ENCODE measurements at places on chromosomes 7 and 10.

DNA sequence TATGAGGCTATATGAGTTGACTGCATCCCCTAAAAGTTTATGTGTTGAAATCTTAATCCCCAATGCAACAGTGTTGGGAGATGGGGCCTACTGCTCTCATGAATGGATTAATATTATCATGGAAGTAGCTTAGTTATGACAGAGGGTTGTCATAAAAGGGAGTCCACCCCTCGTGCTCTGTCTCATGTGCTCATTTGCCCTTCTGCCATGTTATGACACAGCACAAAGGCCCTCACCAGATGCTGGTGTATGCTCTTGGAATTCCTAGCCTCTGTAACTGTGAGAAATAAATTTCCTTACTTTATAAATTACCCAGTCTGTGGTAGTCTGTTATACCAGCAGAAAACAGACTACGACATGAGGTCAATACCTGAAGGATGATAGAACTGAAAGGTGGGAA is 17.6 kb upstream of the PANK1 start:
- DNase-seq: no peak

GRCh38 chr7:134645935-134646334 is 718 bp upstream of the BPGM start:
- peak; percentile 15 for DNase-seq

DNA sequence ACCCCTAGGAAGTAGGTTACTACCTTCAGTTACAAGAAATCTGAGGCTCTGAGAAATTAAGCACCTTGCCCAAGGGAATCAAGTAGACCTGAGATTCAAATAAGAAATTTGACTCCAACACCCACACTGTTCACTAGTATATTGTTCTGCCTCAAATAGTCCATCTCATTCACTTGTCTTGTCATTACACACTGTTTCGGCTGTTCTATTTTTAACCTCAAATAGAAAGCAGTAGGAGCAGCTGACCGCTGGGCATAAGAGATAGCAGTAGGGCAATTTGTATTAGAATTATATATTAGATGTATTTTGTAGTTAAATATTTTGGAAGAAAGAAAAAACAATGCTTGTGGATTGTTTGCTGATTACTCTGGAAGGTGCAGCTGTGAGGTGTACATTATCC is 185.1 kb downstream of the INHBA start:
- no peak for DNase-seq

DNA sequence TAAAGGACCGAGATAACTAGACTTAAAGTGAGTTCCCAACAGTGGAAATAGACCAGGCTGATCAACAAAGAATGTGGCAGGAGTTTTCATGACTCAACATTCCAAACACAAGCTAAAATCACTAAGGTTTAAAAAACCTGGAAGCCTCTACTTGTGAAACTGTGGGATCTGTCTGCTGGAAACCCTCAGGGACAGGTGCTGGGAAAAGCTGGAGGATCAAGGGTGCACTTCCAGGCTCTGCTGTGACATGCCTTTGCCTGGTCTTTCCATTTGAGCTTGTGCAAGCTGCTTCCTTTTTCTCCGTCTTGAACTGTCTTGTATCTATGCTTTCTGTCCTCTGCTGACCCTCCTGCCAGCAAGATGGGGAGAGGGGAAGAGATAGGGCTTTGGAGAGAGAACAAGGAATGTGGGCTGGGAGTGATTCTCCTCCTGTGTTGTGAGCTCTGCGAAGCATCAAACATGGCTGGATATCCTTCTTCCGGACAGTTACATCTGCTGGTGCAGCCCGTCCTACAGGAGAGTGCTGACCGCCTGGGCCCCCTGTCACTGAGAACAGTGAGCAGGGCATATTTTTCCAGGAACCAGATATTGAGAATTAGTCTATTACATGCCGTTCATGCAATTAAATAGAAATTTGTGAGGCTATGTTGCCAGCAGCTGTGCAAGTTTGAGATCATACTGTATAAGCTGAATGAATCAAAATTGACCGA is 25.5 kb downstream of the ARHGAP22 start:
- DNase-seq: no peak

DNA sequence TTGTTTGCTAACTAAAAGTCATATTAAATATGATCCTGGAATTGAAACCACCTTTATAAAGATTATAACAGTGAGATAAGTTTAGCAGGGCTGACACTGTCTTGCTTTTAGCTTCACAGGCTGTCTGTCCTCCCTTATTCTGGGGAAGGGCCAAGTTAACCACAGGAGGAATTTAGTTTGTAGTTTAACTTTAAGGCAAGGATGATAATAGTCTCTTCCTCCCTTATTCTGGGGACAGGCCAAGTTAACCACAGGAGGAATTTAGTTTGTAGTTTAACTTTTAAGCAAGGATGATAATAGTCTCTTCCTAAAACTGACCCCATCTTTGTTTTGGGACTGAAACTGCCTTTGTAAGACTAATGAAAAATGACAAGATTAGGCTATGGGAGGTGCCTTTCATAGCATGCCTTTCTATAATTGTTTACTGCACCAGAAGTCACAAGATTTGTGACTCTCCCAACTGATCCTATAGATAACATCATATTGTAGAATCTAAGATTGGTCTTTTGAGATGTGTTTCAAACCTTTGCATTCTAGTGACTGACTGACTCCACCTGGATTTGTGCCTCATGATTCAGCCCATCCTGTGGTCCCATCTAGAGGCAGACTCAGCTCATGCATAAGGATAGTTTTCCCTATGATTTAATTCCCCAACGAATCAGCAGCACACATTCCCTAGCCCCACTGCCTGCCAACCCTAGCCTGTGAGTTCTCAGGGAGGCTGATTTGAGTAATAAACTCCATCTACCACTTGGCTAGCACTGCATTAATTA is 212.0 kb downstream of the MAGI2 start:
- no peak for DNase-seq

GRCh38 chr10:37234692-37235091 is 109.3 kb downstream of the ANKRD30A start:
- no peak for DNase-seq

DNA sequence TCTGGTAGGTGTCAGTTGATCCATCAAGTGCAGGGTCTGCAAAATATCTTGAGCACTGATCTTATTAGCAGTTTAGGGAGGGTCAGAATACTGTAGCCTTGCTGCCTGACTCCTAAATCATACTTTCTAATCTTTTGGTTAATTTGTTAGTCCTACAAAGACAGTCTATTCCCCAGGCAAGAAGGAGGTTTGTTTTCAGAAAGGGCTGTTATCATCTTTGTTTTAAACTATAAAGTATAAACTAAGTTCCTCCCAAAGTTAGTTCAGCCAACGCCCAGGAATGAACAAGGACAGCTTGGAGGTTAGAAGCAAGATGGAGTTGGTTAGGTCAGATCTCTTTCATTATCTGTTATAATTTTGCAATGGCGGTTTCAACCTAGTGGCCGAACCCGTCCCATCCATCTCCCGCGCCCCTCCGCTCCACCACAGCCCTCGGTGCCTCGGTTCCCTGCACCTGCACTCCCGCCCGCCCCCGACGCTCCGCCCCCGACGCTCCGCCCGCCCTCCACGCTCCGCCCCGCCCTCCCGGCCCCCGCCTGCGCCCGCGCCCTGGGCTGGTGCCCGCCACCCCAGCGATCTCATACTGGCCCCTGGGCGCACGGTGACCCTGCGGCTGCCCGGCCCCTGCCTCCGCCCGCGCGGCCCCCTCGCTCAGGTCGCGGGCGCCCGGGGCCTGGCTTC is at the start of gene ADCK2:
Gene ADCK2, plus strand, starts transcription at position 564 of the 681 bp plus-strand sequence. CDS start 386 bp downstream, outside the sequence.
- peak; percentile 41 for DNase-seq
